H4 (cell line): ENCODE measurements at places on chromosomes 1 and 21. TPM values are rescaled to one million over a fixed set of nuclear protein-coding genes. Genes with fewer than 3 reads are reported as not detected.

GRCh38 chr1:101022294-101022693 is 3.3 kb downstream of the DPH5 start:
- DNase-seq, result no peak

DNA sequence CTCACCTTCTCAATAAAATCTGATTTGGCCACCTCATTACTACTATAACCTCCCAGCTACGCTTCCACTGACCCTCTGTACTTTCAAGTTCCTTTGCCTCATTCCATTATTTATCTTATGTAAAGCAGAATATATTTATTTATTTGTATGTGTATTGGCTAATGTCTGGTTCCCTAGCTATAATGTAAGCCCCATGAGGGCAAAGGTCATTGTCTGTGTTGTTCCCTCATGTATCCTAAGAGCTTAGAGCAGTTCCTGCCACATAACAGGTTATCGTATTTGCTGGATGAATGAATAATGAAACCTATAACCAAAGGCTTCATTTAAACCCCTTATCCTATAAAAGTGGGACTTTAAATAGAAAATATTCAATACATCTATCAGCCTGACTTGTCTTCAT is 77.9 kb upstream of the DPT start:
- DNase-seq, result no peak

DNA sequence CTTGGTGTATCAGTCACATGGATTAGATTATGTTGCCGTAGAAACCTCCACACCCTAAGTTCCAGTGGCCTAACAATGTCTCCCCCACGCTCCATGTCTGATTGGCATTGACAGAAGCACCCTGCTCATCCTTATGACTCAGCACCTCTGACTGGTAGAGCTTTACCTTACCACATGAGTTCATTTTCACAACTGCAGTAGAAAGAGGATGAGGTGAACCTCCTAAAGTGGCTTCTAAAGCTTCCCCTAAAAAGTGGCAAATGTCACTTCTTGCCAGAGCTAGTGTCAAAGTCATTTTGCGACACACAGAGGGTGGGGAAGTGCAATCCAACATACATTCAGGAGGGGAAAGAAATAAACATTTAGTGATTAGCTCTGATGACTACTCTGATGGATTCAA is 30.6 kb upstream of the LYPD8 start:
- no peak for DNase-seq

- no peak for DNase-seq
These were observed 24.6 kb downstream of the NUF2 start for GRCh38 chr1:163346326-163346870.

GRCh38 chr1:206089341-206089740 is 27.8 kb downstream of the AVPR1B start:
- no peak for DNase-seq

The TMEM82 gene
- total RNA-seq, result not detected in 2 replicates

The TRIM46 gene
- 0.37 and 1.1 TPM in 2 replicates for total RNA-seq

The ALDH4A1 gene
- 2.5 and 3.3 TPM in 2 replicates for total RNA-seq

The ERRFI1 gene
- total RNA-seq, result 70.3 and 78.3 TPM in 2 replicates

The SLC35F3 gene
- total RNA-seq, result not detected in 2 replicates

GRCh38 chr1:74316302-74316701 is 81.1 kb downstream of the TNNI3K start:
- no peak for DNase-seq

The DNAJC28 gene
- total RNA-seq, result 1.2 and 3.1 TPM in 2 replicates

The RGS18 gene
- 11.9 and 19.3 TPM in 2 replicates for total RNA-seq

The CACHD1 gene
- 6.9 and 9.1 TPM in 2 replicates for total RNA-seq

The COQ8A gene
- 7.2 and 8.3 TPM in 2 replicates for total RNA-seq

The GNG4 gene
- total RNA-seq, result 6.0 and 9.0 TPM in 2 replicates

- DNase-seq, result no peak
These were observed 11.5 kb downstream of the RIT1 start for GRCh38 chr1:155899683-155900082.

The ZNF593OS gene
- total RNA-seq, result not detected in 2 replicates

GRCh38 chr1:101198842-101199636 is 37.8 kb upstream of the S1PR1 start:
- no peak for DNase-seq

GRCh38 chr1:223815865-223816264 is 29.9 kb downstream of the TP53BP2 start:
- DNase-seq, result no peak

GRCh38 chr1:117122330-117123025 is 929 bp upstream of the TRIM45 start:
- no peak for DNase-seq

DNA sequence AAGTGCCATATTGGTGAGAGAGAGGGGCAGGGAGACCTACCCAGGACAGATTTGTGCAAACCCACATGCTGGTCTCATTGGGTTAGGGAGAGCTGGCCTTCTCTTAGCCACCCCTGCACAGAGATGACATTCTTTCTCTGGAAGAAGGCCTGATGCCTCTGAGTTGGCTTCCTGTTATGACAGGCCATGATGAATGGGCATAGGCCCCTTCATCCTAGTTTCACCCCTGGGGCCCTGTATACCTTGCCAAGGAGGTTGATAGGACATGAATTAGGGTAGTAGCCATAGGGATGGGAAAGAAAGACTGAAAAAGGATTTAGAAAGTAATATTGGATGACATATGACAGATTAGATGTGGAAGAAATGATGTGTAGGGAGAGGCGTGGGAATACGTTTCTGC is 46.6 kb downstream of the TENT5C start:
- DNase-seq, result no peak

GRCh38 chr1:173422456-173422976 is 54.6 kb upstream of the PRDX6 start:
- no peak for DNase-seq

The USP48 gene
- total RNA-seq, result 14.5 and 14.7 TPM in 2 replicates

The NBPF6 gene
- not detected in 2 replicates for total RNA-seq

DNA sequence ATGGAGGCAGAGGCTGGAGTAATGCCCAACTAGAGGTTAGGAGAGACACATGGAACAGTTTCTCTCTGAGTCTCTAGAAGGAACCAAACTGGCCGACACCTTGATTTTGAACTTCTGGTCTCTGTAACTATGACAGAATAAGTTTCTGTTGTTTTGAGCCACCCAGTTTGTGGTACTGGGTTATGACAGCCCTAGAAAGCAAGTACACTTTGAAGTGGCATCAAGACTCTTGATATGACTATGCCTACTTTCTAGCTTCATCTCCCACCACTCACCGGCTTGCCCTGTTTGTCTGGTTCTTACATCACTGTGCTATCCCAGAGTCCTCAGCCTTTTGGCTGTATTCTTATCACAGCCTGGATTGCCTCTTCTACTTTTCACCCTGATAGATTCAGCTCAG is 230.3 kb upstream of the USP24 start:
- no peak for DNase-seq

- DNase-seq, result no peak
These were observed 70.7 kb downstream of the LGR6 start for GRCh38 chr1:202264300-202264699.

GRCh38 chr1:100722221-100722620 is 2.7 kb downstream of the VCAM1 start:
- DNase-seq, result no peak

The CYP4A11 gene
- not detected in 2 replicates for total RNA-seq

The MARK1 gene
- 3.8 and 4.0 TPM in 2 replicates for total RNA-seq

The MCOLN2 gene
- total RNA-seq, result 2.3 and 2.6 TPM in 2 replicates

DNA sequence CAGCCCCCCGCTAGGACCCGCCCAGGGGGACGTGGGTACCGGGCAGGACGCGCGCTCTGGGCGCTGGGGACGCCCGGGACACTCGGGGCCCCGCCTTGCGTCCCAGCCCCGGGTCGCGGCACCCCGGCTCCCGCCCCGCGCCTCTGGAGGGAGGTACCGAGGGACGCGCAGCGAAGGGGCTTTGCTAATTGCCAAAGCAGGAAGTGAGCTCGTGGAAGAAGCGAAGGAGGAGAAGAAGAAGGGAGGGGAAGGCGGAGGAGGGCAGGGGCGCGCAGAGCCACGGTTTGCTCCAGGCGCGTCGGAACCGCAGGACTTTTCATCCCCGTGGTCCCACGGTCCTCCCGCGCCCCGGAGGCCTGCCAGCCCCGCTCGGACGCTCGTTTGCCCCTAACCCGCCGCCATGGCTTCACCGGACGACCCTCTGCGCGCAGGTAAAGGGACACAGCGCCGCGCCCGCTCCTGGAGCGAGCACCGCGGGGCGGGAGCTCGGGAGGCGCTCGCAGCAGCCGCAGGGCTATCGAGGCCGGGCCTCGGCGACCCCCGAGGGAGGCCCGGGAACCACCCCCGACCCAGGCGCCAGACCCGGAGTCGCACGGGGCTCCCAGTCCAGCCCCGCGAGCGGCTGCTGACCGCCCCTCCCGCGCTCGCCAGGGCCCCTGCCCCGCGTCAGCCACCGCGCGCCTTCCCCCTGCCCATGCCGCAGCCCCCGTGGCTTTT is 1.3 kb downstream of the EDARADD start:
- DNase-seq, result no peak

The PRDM16 gene
- 0.14 and 0.97 TPM in 2 replicates for total RNA-seq

- DNase-seq, result no peak
These were observed 68.0 kb downstream of the TEX35 start for GRCh38 chr1:178580876-178581275.

The CR1 gene
- not detected in 2 replicates for total RNA-seq

DNA sequence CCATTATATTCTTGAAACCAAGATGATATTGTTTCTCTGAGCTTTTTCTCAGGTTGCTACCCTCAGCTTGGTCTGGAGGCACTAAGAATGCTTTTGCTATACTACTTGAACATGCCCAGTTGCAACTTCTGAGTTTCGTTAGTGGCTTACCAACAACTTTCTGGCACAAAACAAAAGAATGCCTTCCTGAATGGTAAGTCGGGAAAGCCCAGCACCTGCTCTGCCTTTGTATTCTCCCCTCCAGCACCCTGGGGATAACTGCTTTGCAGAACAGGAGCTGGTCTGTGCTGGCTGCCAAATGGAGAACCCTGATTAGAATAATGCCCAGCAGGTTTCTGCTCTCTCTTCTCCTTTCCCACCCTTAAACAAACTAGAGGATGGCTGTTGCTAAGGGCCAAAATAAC is 149.3 kb downstream of the TGFB2 start:
- no peak for DNase-seq

The LAMC1 gene
- 99.6 and 122 TPM in 2 replicates for total RNA-seq

DNA sequence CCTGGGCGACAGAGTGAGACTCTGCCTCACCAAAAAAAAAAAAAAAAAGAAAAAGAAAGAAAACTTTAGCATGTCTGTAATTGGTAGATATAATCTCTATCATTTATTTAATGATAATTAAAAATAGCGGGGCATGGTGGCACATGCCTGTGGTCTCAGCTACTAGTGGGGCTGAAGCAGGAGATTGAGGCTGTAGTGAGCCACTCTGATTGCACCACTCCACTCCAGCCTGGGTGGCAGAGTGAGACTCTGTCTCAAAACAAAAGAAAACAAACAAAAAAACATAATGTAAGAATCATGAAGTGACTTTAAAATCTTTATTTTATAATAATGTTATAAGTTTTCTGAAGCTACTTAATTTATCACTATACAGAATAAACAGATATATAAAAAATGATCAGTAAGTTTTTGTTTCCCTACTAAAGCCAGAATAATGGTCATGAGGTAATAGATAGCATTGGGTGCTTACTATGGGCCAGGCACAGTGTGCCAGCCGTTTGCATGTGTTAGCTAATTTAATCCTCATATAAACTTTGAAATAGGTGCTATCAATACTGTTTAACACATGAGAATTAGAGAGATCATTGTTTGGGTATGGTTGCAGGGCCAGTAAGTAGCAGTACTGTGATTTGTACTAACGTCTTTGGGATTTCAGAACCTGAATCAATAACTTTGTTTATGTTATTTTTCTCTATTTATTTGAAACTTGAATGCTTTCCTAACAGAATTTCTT is 23.8 kb downstream of the CLIC4 start:
- DNase-seq, result no peak

DNA sequence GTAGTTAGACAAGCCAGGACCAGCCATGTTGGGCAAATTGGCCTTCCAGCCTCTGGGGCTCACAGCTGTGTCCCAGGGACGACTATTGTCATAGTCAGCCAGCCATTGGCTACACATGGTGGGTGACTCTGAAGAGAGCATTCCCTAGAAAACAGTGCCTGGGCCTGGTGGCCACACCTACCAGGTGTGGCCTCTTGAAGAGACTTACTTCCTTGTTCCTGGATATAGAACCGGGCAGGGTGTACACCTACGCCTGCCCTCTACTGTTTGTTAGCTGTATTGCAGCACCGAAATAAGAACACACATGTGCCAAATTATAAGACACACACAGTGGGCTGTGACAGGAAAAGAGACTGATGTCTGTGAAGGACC is 134.6 kb upstream of the ARHGEF16 start:
- DNase-seq, result peak; percentile 89

- DNase-seq, result peak; percentile 8
These were observed 165.8 kb downstream of the ST6GALNAC3 start for GRCh38 chr1:76240316-76240715.

GRCh38 chr1:207910591-207911354 is at the start of gene CD34:
Gene CD34, minus strand, starts transcription at chr1:207911125. Its CDS starts 45 bp downstream, at chr1:207911080.
- DNase-seq, result no peak

The ADORA1 gene
- 0.47 and 0.58 TPM in 2 replicates for total RNA-seq

The COL24A1 gene
- total RNA-seq, result 0.78 and 0.91 TPM in 2 replicates

GRCh38 chr1:181101581-181102226 is 13.2 kb downstream of the IER5 start:
- peak; percentile 54 for DNase-seq

GRCh38 chr1:53210954-53211353 is 9.5 kb downstream of the CZIB start:
- DNase-seq, result no peak

GRCh38 chr1:28971980-28972771 is 57.8 kb downstream of the EPB41 start:
- DNase-seq, result peak; percentile 63

The NR5A2 gene
- total RNA-seq, result 0.06 TPM in 2 replicates

The CD1E gene
- total RNA-seq, result not detected in 2 replicates

DNA sequence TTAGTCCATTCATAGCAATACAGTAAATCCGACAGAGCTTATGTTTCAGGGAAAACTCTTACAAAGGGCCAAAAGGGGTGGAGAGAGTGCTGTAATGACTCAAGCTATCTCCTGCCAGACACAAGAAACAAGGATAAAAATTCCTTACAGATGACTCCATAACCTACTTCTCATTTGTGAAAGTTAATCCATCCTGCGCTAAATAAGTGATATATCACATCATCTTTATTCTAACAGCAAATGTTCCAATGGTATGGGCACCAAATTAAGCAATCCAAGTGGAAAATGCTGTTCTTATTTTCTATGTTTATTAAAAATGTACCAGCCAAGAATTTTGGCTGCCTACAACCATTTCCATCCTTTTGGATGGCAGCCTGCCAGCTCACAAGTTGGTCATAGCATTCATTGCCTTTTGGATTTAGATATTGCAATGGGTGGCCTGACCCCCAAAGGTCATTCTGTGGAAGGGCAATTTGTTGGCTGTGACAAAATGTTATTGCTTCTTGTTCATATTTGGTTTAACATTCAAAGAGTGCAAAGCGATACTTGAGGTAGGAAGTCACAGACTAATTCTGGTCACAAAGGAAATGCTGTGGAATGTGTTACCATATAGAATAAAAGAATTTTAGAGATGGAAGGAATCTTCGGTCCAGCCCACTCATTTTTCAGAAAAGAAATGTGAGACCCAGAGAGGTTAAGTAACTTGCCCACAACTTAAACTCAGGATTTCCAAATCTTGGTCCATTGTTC is 2.8 kb upstream of the ENAH start:
- peak; percentile 95 for DNase-seq

The GBP3 gene
- 2.1 and 2.4 TPM in 2 replicates for total RNA-seq
